ENCODE measurements at places on chromosomes 16 and 17.

DNA sequence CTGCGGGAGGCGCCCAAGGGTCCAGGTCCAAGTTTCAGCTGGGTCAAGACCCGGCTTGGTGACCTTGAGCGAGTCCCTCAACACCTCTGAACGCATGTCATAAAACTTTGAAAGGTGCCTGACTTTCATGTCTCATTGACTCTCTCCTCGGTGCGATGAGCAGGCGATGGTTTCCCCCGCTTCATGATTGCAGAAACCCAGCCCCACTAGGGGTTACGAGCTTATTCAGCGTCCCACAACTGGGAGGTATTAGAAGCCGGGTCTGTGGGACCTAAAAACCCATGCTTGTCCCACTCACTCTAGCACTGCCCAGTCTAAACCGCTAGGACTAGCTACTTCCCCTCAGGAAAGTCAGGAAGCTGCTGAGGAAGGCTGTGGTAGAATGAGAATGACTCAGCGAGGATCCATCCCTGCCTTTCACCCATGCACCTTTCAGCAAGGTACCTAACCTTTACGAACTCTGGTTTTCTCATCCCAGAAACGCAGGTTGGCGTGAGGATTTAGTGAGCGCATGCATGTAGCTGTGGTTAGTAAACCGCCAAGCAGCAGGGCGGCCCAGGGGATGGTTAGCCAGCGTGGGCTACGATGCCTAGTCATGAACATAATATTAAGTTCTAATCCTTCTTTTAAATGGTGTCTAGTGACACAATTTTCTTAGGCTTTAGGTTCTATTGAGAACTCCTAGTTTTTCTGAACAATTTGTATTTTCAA, 26.2 kb upstream of the RFFL start:
- DNase-seq, result peak; percentile 27

GRCh38 chr16:2511996-2512734, 1.6 kb upstream of the ATP6V0C start:
- no peak for DNase-seq

- DNase-seq, result no peak
Observed at GRCh38 chr16:70490261-70490660, 33.1 kb downstream of the COG4 start.

DNA sequence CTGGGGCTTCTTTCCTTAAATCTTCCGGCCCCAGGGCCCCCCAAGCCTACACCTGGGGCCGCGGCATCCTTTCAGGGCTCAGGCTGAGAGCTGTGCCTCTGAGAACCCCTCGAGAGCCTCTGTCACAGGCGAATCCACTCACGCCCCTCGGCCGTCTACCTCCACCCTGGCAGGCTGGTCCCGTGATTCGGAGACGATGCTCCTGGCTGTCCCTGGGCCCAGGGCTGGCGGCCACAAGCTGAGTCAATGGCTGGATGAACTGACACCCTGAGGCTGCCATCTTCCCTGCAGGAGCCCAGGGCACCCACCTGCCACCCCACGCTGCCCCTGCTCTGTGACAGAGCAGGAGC, 4.4 kb downstream of the TEPSIN start:
- DNase-seq, result no peak

DNA sequence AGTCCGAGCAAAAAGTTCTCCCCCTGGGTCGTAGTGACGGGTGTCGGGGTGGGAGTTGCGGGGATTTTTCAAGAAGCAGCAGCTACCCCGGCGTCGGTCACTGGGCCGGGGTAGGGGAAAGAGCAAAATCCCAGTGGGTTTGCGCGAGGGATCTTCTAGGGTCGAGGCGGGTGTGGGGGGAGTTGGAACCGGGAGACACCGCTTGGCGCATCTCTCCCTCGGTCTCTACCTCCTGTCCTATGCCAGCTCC, 2.3 kb upstream of the UBTF start:
- no peak for DNase-seq

- peak; percentile 75 for DNase-seq
Observed at GRCh38 chr17:77409282-77410161, 268.8 kb downstream of the SEC14L1 start.

GRCh38 chr17:82787081-82787848, 35.4 kb downstream of the TBCD start:
- DNase-seq, result no peak

- DNase-seq, result no peak
Observed at GRCh38 chr16:17474572-17474971, 3.8 kb upstream of the XYLT1 start.

DNA sequence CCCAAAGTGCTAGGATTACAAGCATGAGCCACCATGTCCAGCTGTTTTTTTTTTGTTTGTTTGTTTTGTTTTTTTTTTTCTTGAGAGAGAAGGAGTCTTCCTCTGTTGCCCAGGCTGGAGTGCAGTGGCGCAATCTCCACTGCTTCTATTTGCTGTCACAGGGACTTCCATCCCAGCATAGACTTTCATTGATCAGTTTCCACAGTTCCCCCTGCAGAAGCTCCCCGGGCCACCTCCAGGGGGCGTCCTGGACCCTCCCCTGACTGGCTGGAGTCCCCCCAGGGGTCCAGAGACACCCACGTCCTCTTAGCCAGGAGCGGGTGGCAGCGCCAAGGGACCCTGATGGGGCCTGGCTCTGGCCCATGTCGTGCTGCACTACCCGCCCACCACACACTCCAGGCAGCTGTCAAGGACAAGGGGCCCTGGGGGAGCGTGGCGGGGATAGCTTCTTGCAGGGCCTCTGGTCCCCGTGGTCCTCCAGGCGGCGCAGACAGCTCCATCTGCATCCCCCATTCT, 3.1 kb upstream of the NPW start:
- no peak for DNase-seq

Measured in H4 (cell line).